ENCODE measurements at places on chromosomes 1 and 21. TPM values are rescaled to one million over a fixed set of nuclear protein-coding genes. Genes with fewer than 3 reads are reported as not detected.

The LCE1B gene
- not detected for total RNA-seq

The BRDT gene
- total RNA-seq: not detected

The SGIP1 gene
- total RNA-seq: 49.2 TPM

The HIPK1 gene
- total RNA-seq: 21.1 TPM

The PLA2G2D gene
- not detected for total RNA-seq

The TNNT2 gene
- not detected for total RNA-seq

The CYP4A11 gene
- not detected for total RNA-seq

The KPRP gene
- not detected for total RNA-seq

The SLC26A9 gene
- total RNA-seq: not detected

The NCAM2 gene
- total RNA-seq: 0.97 TPM

The CYP4A22 gene
- not detected for total RNA-seq

The FAM131C gene
- total RNA-seq: not detected

The SELE gene
- total RNA-seq: 2.0 TPM

The HPCA gene
- total RNA-seq: not detected

The SIPA1L2 gene
- 22.6 TPM for total RNA-seq

The IL20 gene
- not detected for total RNA-seq

The AKR1A1 gene
- 201 TPM for total RNA-seq

The CLEC20A gene
- total RNA-seq: not detected

The CSF3R gene
- not detected for total RNA-seq

The FASLG gene
- total RNA-seq: not detected

The DCST2 gene
- not detected for total RNA-seq

The CLDN19 gene
- not detected for total RNA-seq

The MEGF6 gene
- total RNA-seq: 19.8 TPM

The LHX8 gene
- not detected for total RNA-seq

The CKS1B gene
- total RNA-seq: 116 TPM

The SYTL1 gene
- not detected for total RNA-seq

The KAZN gene
- 0.76 TPM for total RNA-seq

The RNF186 gene
- total RNA-seq: not detected

The IGSF5 gene
- not detected for total RNA-seq

The CD5L gene
- total RNA-seq: not detected

The SUSD4 gene
- not detected for total RNA-seq

The CELA3A gene
- not detected for total RNA-seq

The ANKRD34A gene
- total RNA-seq: 0.32 TPM

The SERTAD4 gene
- 1.3 TPM for total RNA-seq

The LRRC39 gene
- 0.30 TPM for total RNA-seq

The ZNF496 gene
- total RNA-seq: 22.0 TPM
